ENCODE measurements at places on chromosomes 7 and 10. TPM values are rescaled to one million over a fixed set of nuclear protein-coding genes. Genes with fewer than 3 reads are reported as not detected.

GRCh38 chr10:120684226-120684625 lies 166.9 kb upstream of the WDR11 start:
- no peak overlapping the region for H3K27ac ChIP-seq
- no peaks in the 10 kb centered on the region for H3K36me3 ChIP-seq
- DNase-seq = no peak
- no peaks in the 10 kb centered on the region for H3K27me3 ChIP-seq
- no peak overlapping the region for H3K4me3 ChIP-seq
- no peaks in the 10 kb centered on the region for H3K4me1 ChIP-seq

The PARG gene
- total RNA-seq = 36.2 TPM

DNA sequence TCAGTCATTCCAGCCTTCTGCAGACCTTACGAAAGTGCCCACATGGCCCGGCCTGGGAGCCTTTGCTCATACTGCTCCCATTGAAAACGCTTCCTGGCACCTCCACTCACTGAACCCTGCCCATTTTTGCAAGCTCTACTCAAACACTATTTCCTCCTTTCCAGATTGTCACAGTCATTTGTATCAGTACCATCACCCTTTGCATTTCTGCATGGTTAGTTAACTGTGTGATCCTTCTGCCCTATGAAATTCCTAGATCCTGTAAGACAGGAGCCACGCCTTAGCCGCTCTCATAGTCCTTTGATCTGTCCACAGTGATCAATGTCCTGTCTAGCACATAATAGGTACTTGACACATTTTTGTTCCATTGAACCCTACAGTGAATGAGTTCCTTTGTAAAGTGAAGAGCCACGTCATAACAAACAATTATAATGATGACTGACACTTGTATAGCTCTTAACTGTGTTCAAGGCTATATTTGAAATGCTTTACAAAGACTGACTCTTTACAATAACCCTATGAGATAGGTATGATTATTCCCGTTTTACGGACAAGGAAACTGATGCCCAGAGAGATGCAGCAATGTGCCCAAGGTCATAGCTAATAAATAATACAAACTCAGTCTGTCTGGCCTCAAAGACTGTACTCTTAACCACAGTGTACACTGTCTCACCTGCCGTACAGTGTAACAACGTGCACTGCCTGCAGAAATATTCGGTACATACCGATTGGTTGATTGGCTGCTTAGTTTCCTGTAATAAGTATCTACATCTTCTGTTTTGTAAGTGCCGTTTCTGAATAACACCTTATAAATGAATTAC lies 16.6 kb upstream of the ITIH2 start:
- peaks cover 12% of the 10 kb centered on the region for H3K4me1 ChIP-seq
- H3K27ac ChIP-seq = no peak overlapping the region
- H3K27me3 ChIP-seq = peaks cover 9% of the 10 kb centered on the region

DNA sequence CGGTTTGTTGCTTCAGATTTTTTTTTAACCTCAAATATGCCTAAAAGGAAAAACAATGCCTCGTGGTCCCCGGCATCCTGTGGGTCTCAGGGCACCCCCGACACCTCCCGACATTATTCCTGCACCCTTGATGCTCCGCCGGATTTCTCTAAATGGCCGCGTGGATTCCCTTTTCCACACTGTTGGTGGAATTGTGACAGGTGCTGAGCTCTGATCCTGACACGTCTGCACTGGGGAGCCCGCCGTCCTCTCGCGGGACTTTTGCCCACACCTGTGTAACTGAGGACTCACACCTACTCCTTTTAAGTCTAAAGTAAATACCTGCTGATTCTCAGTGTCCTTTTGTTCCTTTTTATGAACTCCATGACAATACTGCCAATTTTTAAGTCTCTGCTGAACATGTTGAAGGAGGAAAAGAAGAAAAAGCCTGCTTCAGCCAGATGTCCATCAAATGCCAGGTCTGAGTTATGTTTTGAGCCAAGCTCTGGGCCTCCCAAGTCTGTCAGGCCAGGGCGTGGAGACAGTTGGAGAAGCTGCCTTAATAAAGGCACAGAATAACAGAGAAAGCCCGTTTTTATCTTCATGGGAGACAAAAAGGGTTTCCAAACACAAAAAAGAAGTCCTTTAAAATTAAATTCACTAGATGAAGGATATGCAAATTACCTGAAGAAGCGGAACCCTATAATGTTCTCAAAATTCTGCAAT lies 568.2 kb downstream of the DNAJB6 start:
- H3K27me3 ChIP-seq = no peaks in the 10 kb centered on the region
- H3K27ac ChIP-seq = no peak overlapping the region
- DNase-seq = no peak
- H3K4me1 ChIP-seq = no peaks in the 10 kb centered on the region
- H3K36me3 ChIP-seq = peaks cover 6% of the 10 kb centered on the region

GRCh38 chr7:130721486-130722277 lies 12.3 kb downstream of the KLF14 start:
- peak; percentile 62 for DNase-seq
- H3K4me1 ChIP-seq = no peaks in the 10 kb centered on the region
- no peak overlapping the region for H3K27ac ChIP-seq
- H3K36me3 ChIP-seq = no peaks in the 10 kb centered on the region
- peaks cover 18% of the 10 kb centered on the region for H3K27me3 ChIP-seq

DNA sequence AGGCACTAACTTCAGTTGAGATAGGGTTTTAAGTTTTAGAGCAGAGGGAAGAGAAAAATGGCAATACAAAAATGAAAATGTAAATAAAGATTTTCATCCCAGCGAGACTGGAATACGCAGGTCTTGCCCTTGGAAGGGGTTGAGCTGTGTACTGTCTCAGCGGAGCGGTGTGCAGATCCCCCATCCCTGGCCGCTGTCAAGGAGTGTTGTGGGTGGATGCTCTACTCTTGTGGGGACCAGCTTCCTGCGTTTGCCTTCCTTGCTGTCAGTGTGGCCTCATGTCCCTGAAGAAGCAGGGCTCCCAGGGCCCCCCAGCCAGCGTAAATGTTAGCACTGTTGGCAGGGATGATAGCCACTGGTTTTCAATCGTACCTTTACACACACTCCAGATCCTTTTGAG lies 249.7 kb upstream of the PITRM1 start:
- no peak for DNase-seq
- H3K4me3 ChIP-seq = no peak overlapping the region
- no peaks in the 10 kb centered on the region for H3K27me3 ChIP-seq
- H3K27ac ChIP-seq = no peak overlapping the region
- peaks cover 17% of the 10 kb centered on the region for H3K4me1 ChIP-seq

DNA sequence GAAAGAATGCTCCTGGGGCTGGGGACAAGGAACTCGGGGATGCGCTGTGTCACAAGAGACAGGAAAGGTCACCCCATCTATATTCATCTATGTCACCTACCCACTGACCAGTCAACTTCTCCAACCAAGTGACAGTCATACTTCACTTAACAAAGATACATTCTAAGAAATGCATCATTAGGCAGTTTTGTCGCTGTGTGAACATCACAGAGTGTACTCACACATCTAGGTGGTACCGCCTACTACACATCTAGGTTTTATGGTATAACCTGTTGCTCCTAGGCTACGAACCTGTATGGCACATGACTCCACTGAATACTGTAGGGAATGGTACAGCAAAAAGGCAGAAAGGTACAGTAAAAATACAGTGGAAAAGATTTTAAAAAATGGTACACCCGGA lies 3.8 kb upstream of the ADAM12 start:
- peaks cover 14% of the 10 kb centered on the region for H3K4me1 ChIP-seq
- H3K4me3 ChIP-seq = no peak overlapping the region
- no peak overlapping the region for H3K27ac ChIP-seq
- no peaks in the 10 kb centered on the region for H3K36me3 ChIP-seq

The VPS37D gene
- 1.3 TPM for total RNA-seq

DNA sequence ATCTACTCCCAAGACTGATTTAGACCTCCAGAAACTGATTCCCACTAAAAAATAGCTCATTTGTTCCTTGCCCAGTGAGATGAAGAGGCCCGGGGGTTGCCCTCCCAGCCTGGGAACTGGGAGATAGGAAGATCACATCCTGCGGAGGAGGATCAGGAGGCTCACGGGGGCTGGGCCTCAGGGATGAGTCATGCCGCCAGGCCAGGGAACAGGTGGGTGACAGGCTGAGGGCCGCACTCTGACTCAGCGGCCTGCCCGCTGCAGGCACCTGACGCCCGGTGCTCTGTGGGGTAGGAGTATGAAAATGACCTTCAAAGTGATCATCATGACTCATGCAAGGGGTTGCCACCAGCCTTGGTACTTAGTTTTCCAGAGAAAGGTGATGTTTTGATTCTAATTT lies 104.5 kb upstream of the ZPBP start:
- no peaks in the 10 kb centered on the region for H3K36me3 ChIP-seq
- peaks cover 64% of the 10 kb centered on the region for H3K27me3 ChIP-seq
- H3K4me1 ChIP-seq = no peaks in the 10 kb centered on the region
- peak; percentile 74 for DNase-seq

DNA sequence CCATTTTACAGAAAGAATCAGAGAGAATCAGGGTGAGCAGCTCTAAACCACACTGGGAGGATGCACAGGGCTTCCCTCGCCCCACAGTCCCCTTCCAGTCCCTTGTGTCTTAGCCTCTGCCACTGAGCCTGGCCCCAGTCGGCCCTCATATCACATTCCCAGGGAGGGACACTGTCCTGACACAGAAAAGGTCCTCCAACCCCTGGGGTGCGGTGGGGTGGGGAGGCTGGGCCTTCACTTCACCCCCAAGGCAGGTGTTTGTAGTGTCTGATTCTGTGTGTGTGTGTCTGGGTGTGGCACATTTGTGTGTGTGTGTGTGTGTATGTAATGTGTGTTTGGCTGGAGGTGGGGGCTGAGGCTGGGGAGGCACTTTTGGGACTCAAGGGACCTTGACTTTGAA lies 1.8 kb upstream of the KCP start:
- H3K27me3 ChIP-seq = peaks cover 35% of the 10 kb centered on the region
- H3K4me3 ChIP-seq = no peak overlapping the region
- H3K27ac ChIP-seq = no peak overlapping the region
- H3K36me3 ChIP-seq = no peaks in the 10 kb centered on the region
- DNase-seq = no peak

DNA sequence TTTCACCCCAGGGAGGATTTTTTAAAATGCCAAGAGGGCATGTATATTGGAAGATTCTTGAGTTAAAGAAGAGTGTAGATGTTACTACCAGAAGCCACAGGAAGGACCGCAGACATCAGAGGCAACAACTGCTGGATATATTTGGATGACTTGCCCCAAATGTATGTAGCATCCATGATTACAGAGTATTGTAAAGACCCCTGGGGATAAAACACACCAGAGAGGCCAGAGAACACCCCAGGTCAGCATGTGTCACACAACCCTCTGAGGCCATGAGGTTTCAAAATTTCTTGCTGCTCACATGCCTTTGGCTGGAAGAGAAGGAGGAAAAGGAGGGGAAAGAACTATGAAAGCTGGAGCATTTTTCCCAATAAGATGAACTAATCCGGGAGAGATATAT lies 108.0 kb upstream of the LSM8 start:
- H3K36me3 ChIP-seq = no peaks in the 10 kb centered on the region
- peaks cover 57% of the 10 kb centered on the region for H3K4me1 ChIP-seq
- no peaks in the 10 kb centered on the region for H3K27me3 ChIP-seq
- peak overlapping the region; percentile 71 for H3K27ac ChIP-seq
- no peak for DNase-seq

The PPP1R3A gene
- not detected for total RNA-seq

The INSYN2A gene
- total RNA-seq = 0.07 TPM

GRCh38 chr7:85336086-85336485 lies 149.2 kb upstream of the SEMA3D start:
- H3K4me3 ChIP-seq = no peak overlapping the region
- H3K27me3 ChIP-seq = peaks cover 47% of the 10 kb centered on the region
- no peak overlapping the region for H3K27ac ChIP-seq
- DNase-seq = no peak
- H3K4me1 ChIP-seq = no peaks in the 10 kb centered on the region

- no peak overlapping the region for H3K27ac ChIP-seq
- no peaks in the 10 kb centered on the region for H3K27me3 ChIP-seq
- no peak for DNase-seq
- no peak overlapping the region for H3K4me3 ChIP-seq
These were observed 54.3 kb downstream of the SLK start for GRCh38 chr10:104021246-104021645.

DNA sequence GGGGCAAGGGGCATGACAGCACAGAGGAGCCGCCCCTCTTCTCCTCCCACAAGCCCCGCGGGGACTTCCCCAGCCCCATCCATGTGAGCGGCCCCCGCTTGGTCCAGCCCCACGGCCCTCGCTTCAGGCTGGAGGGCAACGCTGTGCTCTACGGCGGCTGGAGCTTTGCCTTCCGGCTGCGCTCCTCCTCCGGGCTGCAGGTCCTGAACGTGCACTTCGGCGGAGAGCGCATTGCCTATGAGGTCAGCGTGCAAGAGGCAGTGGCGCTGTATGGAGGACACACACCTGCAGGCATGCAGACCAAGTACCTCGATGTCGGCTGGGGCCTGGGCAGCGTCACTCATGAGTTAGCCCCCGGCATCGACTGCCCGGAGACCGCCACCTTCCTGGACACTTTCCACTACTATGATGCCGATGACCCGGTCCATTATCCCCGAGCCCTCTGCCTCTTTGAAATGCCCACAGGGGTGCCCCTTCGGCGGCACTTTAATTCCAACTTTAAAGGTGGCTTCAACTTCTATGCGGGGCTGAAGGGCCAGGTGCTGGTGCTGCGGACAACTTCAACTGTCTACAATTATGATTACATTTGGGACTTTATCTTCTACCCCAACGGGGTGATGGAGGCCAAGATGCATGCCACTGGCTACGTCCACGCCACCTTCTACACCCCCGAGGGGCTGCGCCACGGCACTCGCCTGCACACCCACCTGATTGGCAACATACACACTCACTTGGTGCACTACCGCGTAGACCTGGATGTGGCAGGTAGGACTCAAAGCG lies 5.1 kb downstream of the AOC1 start:
- H3K4me3 ChIP-seq = no peak overlapping the region
- peaks cover 17% of the 10 kb centered on the region for H3K27me3 ChIP-seq
- H3K4me1 ChIP-seq = peaks cover 14% of the 10 kb centered on the region
- H3K27ac ChIP-seq = no peak overlapping the region

DNA sequence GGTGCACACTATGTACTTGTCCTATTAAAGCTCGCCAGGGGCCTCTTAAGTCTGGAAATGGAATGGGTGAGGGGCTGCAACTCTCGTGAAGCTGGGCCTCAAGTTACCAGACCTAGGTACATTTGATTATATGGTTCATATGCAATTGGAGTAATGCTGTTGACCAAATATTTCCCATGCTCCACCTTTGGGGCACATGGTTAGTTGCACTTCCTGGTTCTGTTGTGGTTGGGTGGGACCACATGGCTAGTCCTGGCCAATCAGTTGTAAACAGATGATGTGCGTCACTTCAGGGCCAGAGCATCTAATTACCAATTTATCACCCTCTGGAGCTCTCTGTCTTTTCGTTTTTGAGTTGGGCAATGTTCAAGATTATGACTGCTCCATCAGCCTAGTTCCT lies 39.5 kb upstream of the OPN4 start:
- no peak overlapping the region for H3K27ac ChIP-seq
- no peak for DNase-seq
- peaks cover 8% of the 10 kb centered on the region for H3K4me1 ChIP-seq
- H3K4me3 ChIP-seq = no peak overlapping the region

- peaks cover 21% of the 10 kb centered on the region for H3K27me3 ChIP-seq
- H3K4me3 ChIP-seq = no peak overlapping the region
- H3K4me1 ChIP-seq = no peaks in the 10 kb centered on the region
- no peak overlapping the region for H3K27ac ChIP-seq
These were observed 283.7 kb downstream of the SKAP2 start for GRCh38 chr7:26580711-26581110.
